ENCODE measurements at places on chromosomes 5 and 9.

DNA sequence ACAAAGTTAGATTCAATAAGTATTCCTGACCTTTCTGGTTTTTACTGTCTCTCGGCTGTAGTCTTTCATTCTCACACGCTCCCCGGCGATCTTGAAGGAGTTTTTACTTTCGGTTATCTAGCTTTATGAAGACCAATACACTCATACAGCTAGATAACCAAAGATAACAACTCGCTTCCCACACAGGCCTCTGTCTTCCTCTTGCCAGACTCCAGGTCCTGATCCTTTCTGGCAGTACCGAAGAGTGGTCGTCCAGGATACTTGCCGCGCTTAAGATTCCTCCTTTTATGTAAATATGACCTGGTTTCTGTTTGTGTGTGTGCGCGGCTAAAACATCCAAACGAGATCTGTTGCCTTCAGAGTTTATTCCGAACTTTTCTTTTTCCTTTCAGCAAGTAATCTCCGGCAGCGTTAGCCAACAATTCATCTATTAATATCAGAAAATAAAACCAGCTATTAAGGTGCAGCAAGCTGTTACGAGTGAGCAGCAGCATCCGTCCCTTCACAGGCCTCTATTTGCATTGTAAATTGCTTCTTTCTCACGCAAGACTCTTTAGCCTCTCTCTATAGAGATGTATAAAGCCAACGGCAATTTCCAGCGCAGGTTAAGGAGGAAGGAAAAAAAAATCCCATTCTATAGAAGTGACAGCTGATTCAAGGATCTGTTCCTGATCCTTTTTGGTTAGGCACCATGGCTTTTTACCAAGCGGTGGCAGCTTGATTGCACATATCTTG is 216.1 kb downstream of the MEF2C start:
- DNase-seq: no peak

- DNase-seq: no peak
Measured at GRCh38 chr9:128390813-128391711, 19.9 kb downstream of the URM1 start.

DNA sequence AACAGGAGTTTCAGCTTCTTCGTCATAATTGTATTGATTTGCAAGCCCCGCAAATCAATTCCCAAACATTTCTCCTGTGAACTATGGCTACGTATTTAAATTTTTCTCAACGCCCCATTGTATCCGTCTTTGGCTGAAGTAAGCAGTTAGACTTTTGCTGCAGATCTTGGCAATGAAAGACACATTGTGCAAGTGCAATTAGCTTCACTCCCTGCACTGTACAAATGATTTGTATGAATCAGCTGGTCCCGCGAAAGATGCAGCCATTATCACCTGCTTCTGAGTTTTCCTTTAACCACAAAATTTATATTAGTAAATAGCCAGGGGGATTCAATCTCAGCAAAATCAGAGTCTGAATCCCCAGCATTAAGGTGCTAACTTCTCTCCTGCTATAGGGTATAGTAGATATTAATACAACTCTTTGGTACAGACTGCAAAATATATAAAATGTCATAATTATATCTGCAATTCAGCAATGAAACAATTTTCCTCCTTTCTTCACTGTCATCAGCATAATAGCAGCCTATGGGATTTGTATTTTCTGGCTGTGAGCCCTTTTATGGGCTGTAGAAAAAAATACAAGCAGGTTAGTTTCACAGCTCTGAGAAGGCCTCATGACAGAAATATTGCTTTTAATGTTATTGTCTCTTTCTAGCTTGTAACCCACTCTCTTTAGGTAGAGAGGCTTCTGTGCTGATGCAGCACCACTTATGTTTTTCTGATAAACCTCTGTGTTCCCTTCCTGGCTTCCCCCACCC is 68.4 kb upstream of the SMARCA2 start:
- no peak for DNase-seq

GRCh38 chr5:173238312-173239232 is 3.6 kb upstream of the NKX2-5 start:
- no peak for DNase-seq

GRCh38 chr5:102483736-102484135 is 15.1 kb downstream of the SLCO6A1 start:
- DNase-seq: no peak

All from astrocyte of the cerebellum (primary cell).